ENCODE measurements at places on chromosomes 2 and 18.

GRCh38 chr2:177806025-177806424 is 266.6 kb downstream of the PDE11A start:
- peak; percentile 41 for DNase-seq

- peak; percentile 31 for DNase-seq
Measured at GRCh38 chr2:235283246-235283645, 210.6 kb upstream of the AGAP1 start.

DNA sequence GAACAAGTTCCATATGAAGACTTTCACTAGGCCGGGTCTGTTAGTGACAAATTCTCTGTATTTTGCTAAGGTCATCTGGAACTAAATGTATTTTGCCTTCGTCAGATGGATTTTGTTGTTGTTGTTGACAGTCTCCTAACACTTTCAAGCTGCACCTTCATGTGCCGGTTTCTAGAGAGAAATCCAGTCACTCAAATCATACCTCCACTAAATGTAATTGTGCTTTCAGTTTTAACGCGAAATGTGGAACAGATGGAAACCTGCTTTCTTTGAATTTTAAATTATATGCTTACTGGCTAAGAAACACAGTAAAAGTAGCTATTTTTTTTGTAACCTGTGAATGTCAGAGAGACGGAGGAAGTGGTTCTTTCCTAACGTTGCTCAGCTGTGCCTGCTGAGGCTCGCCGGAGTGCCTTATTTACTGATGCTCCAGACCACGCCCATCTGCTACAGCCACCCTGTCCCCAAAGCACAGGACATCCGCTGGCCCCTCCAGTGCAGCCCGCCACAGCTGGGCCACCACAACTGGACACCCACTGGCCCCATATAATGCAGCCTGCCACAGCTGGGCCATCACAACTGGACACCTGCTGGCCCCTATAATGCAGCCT is 134.7 kb downstream of the PXDN start:
- DNase-seq = no peak

DNA sequence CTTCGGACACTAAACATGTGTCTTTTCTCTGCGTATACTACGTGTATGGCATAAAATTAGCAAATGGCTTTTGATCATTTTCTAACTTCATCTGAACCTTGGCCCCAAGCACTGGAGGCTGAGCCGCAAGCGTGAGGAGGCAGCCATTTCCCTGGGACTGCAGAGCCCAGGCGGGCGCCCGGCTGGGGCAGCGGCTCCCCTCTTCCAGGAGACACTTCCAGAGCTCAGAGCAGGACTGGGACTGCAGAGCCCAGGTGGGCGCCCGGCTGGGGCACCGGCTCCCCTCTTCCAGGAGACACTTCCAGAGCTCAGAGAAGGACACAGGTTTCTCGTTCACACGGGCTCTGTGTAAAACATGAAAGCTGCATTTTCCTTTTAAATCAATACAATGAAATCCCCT is 484.1 kb upstream of the SALL3 start:
- DNase-seq = no peak

GRCh38 chr2:238861013-238861730 is 13.3 kb downstream of the TWIST2 start:
- DNase-seq = peak; percentile 63

- DNase-seq = no peak
Measured at GRCh38 chr2:83238111-83238510, 1221.0 kb downstream of the SUCLG1 start.

DNA sequence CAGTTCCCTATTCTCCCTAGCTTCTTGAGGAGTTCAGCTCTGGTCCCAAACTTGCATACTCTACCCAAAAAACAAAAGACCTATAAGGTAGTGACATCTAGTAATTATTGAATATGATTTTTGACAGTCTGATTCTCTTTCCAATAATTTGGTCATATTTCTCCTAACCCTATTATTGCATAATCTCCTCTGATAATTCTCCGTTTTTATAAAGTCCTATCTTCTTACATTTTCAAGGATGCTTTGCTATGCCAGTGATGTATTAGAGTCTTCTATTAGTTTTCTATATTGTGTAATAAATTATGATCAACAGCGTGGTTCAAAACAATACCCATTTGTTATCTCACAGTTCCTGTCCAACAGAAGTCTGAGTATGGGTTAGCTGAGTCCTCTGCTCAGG is 426.3 kb downstream of the BCL11A start:
- DNase-seq = no peak

DNA sequence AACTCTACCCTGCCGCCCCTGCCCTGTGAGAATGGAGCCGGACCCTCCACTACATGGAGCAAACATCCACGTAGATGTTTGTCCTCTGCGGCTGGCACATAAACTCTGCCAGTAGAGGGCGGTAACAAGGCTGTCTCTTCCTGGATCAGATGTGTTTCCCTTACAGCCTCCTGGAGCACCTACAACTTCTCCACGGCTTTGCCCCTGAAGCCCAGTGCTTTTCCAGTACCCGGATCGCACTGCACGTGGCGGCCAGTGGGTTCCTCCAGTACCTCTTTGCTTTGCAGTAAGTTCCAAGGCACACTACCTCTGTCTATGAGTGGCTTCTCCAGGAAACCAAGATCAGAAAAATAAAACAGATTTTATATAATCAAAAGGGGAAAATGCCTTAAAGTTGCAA is 651.3 kb downstream of the DCDC2C start:
- DNase-seq = no peak

- DNase-seq = peak; percentile 93
Measured at GRCh38 chr18:73848656-73849055, 299.0 kb downstream of the FBXO15 start.

DNA sequence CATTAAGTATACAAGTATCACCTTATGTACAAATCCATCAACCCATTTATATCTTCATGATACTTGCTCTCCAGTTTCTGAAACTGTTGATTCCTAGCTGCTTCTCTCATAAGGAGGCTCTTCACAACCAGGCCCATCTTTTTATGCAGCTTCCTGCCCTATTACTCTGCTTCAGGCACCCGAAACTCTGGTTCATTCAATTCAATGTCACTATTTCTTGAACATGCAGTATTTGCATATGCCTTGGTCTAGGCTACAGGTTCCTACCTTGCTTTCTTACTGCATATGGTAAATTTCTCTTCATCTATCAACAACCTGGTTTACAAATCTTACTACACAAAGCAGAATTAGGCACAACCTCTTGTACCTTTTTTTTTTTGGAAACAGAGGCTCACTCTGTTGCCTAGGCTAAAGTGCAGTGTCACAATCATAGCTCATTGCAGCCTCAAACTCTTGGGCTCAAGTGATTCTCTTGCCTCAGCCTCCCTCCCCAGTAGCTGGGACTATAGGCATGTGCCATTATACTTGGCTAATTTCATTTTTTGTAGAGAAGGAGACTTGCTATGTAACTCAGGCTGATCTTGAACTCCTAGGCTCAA is 2.7 kb upstream of the CDKL4 start:
- DNase-seq = no peak

GRCh38 chr2:10500601-10501361 is 52.7 kb upstream of the ODC1 start:
- DNase-seq = no peak

- peak; percentile 49 for DNase-seq
Measured at GRCh38 chr2:191012845-191013681, 908 bp downstream of the STAT1 start.

GRCh38 chr2:106038601-106039375 is 155.3 kb downstream of the UXS1 start:
- DNase-seq = peak; percentile 13

GRCh38 chr2:85393836-85394235 is 16.3 kb downstream of the CAPG start:
- DNase-seq = peak; percentile 71

DNA sequence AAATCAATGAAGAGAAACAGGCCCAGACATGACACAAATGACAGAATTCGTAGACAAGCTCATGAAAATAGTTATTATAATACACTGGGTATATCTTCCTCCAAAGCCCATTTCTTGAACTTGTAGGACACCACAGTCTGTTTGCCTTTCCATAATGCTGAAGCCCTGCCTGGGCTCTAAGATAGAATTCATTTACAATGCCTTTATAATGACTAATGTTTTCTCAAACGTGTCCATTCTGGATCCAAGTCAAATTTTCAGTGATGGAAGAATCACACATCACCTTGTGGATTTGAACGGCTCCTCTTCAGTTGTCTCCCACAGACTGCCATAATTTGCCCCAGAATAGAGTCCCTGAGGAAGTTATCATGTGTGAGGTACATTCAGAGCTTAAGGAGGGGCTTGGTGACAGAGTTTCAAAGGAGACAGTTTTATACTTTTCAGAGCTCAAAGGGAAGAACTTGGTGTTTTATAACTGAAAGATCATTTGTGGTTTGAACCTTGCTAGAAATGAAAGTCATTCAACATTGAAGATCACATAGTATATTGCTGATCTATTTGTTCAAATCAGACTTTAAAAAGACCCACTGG is 38.2 kb downstream of the CASP8 start:
- DNase-seq = peak; percentile 22

- DNase-seq = no peak
Measured at GRCh38 chr2:36553683-36554082, 44.3 kb downstream of the FEZ2 start.

GRCh38 chr18:79372461-79372860 is 23.3 kb upstream of the NFATC1 start:
- no peak for DNase-seq

DNA sequence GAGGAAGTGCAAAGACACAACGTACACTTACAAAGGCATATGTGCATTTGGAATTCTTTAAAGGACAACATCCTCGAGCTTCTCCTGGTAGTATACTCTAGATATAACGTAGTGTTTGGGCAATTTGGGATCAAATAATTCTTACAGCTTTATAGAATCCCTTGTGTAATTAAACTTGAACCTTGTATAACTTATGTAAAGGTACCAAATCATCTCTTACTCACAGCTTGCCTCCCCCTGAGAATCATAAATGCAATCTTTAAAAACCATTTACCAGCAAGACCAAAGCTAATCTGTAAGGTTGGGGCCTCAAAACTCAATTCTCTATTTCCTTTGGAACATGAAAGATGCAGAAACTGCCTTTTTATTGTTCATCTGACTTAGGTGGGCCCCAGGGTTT is 12.2 kb upstream of the TNP1 start:
- DNase-seq = no peak

DNA sequence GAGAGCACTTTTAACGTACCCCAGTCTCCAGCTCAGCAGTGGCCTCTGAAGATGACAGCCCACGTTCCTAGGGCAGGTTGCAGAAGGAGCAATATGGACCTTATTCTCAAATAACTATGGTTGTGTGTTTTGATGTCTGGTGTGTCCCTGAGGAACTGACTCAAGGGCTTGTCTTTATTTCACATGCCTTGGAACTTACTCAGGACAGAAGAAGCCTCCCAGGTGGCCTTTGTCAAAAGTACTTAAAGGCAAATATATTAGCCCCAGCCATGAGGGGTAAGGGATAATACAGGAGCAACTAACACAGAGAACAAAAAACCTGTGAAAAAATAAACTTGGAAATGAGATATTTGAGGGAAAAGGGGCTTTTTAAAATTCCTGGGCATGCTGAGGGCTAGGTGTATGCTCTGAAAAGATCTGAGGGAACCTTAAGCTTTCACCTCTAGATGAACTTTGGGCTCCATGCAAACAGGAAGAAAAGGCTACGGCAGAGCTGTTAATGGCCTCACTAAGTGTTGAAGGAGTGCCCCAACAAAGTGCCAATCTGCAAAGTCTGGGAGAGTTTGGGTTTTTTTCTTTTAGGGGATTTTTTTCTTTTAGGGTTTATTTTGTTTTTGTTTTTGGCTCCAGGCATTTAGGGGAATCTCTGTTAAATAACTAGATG is 40.3 kb downstream of the SRBD1 start:
- DNase-seq = peak; percentile 58

DNA sequence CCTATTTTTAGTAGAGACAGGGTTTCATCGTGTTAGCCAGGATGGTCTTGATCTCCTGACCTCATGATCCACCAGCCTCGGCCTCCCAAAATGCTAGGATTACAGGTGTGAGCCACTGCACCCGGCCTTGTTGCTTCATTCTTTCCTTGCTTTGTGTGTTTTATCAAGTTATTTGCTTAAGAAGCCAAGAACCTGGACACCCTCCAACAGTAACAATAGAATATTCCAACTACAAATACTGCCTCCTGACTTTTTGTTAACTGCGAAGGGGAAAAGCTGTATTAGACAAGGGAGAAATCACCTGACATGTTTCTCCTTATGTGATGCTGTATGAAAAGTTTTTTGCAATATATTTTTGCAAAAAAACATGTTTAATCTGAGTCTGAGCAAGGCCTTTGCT is 297.2 kb downstream of the NCKAP5 start:
- DNase-seq = no peak

GRCh38 chr2:70087702-70088597 is 673 bp downstream of the PCBP1 start:
- peak; percentile 53 for DNase-seq

DNA sequence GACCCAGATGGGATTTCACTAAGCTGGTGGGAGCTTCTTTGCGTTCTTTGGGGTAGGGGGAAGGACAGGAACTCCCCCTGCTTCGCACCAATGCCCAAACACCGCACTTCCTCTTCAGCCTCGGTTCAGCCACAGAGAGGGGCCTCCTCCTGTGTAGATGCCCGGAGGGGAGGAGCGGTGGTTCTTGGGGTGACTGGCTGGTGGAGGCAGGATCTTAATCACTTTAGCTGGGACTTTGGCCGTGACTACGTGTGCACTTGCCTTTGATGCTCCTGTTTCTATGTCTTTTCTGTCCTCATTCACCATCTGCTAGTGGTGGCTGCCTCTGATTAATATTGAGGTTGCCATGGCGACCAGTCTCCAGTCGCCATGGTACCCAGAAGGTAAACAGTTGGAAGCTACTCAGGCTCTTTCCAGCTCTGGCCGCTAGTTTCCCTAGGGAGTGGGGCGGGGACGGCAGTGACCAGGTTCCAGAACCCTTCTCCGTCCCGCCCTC is 1.9 kb downstream of the CNGA3 start:
- no peak for DNase-seq

- peak; percentile 95 for DNase-seq
Measured at GRCh38 chr18:21117409-21118131, 6.0 kb upstream of the ROCK1 start.

All from fibroblast of mammary gland (primary cell).